ENCODE measurements at places on chromosomes 11 and 22. TPM values are rescaled to one million over a fixed set of nuclear protein-coding genes. Genes with fewer than 3 reads are reported as not detected.

The CALCA gene
- total RNA-seq, result 0.51 TPM

The DEFB131B gene
- not detected for total RNA-seq

The APOBEC3H gene
- total RNA-seq, result not detected

The APLNR gene
- total RNA-seq, result 16.6 TPM

The SELENOO gene
- total RNA-seq, result 12.7 TPM
